ENCODE measurements at places on chromosomes 6 and 20. TPM values are rescaled to one million over a fixed set of nuclear protein-coding genes. Genes with fewer than 3 reads are reported as not detected.

The AIF1 gene
- total RNA-seq, result 150 TPM

DNA sequence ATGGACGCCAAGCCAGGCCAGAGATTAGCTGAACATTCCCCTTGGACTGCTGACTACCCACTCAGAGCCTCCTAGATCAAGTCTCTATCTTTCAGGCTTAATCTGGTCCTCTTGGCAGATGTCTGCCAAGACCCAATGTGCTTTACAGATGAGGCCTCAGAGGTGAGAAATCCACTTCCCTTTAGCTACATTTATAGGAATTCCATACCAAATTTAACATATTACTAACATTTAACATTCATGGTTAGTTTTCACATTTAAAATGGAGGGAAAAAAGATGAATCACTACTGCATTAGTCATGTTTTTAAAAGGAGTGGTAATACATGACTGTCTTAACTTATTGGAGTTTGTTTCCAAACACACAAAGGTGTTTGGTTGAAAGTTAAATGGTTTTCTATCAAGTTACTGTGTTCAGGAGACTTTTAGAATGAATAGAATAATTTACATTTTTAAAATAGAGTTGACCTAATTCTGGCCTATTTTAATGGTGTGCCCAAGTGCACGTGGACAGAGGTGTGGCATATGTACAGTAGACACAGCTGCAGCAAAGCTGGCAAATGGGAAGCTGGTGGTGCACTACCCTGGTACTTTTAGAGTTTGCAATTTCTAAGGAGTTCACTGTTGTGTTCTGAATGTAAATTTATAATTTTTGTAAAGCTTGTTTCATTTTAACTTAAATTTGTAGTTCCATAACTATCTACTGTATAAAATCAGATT, 41.9 kb upstream of the CALHM6 start:
- no peak for DNase-seq

The FNDC1 gene
- total RNA-seq, result not detected

DNA sequence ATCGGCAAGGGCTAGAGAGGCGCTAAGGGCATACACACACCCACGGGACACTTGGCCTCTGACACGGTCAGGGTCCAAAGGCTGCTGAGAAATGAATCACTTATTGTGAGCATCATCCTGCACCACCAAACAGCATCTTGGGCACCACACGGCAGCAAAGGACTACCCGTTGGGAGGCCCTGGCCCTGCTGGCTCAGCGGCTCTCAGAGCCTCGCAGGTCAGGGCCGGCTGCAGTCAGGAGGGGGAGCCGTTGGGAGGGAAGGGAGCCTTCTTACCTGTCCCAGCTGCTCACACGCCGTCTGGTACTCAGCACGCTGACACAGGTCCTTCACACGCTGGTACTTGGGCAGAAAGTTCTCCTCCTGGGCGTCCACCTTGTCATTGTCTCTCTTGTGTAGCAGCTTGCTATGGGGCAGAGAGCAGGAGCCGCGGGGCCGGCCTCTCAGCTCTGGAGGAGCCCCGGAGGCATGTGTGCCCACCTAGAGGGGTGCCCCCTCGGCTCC, 109.0 kb downstream of the SULF2 start:
- DNase-seq, result no peak

- DNase-seq, result no peak
These were observed 166.1 kb upstream of the LAMP5 start for GRCh38 chr20:9348316-9348715.

The ABHD16B gene
- not detected for total RNA-seq

DNA sequence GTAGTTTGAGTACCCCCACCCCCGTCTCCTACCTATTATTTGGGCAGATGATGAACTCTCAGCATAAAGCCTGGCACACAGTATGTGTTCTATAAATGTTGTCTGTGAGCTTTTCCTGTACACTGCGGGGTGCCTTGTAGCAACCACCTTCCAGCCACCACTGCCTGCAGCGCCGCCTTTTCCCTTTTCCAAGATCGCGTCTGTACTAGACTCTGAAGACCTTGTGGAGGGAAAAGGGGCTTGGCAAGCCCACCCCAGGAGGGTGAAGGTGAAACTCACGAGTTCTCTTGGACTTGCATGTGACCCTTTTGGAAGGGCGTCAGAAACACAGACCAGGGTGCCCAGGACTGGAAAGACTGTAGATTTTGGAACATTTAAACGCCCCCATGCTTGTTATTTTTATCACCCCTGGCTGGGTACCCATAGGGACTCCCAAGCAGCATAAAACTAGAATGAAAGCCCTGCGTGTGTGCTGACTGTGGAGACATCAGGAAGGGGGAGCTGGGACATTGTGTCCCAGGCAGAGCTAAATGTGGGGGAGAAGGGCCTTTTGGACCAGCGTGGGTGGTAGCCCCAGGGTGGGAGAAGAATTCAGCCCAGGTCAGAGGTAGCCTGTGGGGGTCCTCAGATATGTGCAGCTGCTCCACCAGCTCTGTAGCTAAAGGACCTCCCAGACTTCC, 8.3 kb downstream of the BAK1 start:
- DNase-seq, result no peak

The MATN4 gene
- 1.1 TPM for total RNA-seq

DNA sequence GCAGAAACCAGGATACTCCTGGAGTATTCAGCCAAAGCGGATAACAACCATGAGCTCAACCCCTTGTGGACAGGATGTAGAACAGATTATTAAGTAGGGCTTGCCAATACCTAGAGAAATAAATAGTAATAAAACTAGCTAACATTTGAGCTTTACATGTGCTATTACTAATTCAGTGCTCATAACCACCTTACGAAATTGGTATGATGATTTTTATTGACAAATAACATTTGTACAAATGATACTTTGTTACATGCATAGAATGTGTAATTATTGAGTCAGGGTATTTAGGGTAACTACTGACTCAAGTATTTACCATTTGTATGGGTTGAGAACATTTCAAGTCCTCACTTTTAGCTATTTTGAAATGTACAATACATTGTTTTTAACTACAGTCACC, 287.9 kb downstream of the CDC5L start:
- no peak for DNase-seq

GRCh38 chr6:106460481-106460880, 100.0 kb downstream of the CRYBG1 start:
- DNase-seq, result no peak

DNA sequence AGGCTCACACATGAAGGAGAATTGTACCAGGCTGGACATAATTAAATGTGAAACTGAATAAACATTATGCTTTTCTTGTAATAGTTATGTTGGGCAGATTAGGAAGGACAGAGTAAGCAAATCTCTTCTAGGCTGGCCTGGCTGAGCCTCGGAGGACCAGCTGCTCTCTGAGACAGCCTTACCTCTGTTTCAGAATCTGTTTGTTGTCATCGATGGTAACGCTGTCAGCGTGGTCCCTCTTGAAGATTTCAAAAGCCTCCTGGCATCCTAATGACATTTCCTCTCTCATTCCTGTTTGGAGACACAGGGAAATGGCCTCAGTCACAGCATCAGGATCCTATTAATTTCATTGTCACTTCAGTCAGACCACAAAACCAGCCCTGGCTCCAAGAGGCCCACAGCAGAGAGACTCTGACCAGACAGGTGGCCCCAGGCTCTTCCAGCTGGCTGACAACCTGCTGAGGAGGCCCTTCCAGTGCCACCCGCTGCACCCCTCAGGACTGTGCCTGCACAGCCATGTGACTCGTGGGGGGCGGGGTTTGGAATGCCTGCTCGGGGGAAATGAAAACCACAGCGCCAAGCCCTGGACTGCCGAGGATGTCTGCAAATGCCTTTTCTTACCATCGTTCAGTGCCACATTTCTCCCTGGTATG, 108.5 kb upstream of the KCNK16 start:
- no peak for DNase-seq

Measured in activated naive CD8-positive, alpha-beta T cell treated with anti-CD3 and anti-CD28 coated beads for 36 hours (primary cell).